ENCODE measurements at places on chromosomes 1 and 21.

DNA sequence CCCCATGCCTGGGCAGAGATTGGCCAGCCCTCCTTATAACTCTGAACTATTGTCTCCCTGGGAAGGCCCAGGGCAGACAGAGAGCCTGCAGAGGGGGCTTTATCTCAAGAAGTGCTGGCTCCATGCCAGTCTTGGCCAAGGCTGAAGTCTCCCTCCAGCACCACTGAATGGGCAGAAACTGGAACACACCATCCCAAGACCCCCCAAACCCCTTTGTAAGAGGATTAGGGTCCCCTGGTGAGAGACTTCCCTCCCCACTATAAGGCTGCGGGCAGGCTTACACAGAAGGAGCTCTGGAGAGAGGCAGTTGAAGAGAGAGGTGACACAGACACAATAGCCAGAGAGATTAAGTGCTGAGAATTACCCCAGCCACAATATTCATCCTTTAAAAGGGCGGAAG, 97.2 kb downstream of the NAV1 start:
- DNase-seq = no peak

DNA sequence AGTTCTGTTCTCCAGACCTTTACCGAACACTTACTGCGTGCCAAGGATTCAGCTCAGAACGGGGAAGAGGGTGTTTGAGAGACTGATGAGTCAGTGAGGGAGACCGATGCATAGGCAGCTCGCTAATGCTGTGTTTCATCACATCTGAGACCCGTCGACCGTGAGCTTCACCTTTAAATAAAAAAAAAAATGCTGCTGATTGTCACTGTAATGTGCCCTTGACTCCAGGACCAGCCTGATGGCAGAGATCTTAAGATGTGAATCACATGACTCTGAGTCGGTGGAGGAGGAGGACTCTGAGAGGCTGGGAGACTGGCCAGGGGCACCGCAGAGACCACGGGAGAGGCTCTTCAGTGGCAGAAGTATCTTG, 28.8 kb downstream of the SPSB1 start:
- DNase-seq = no peak

DNA sequence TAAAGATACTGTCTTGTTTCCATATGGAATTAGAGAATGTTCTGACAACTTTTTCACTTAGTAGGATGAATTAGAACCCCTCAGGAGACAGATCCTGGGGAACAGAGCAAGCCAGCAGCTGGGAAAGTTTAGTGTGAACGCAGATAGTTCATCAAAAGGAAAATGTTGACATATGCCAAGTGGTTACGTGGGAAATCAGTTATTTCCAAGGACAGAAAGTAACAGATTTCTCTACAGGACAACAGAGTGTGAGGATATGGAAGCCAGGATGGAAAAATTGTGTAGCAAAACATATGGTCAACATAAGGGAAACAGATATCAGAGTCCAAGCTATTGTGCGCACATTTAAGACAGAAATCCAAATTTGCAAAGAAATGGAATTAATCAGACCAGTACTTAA, 419.5 kb downstream of the LRRIQ3 start:
- no peak for DNase-seq

DNA sequence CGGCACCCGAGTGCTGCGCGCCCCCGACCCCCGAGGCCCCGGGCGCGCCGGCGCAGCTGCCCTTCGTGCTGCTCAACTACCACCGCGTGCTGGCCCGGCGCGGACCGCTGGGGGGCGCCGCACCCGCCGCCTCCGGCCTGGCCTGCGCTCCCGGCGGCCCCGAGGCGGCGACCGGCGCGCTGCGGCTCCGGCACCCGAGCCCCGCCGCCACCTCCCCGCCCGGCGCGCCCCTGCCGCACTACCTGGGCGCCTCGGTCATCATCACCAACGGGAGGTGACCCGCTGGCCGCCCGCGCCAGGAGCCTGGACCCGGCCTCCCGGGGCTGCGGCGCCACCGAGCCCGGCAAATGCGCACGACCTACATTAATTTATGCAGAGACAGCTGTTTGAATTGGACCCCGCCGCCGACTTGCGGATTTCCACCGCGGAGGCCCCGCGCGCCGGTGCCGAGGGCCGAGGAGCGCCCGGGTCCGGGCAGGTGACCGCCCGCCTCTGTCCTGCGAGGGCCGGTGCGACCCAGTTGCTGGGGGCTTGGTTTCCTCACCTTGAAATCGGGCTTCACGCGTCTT, 49.0 kb downstream of the SIM2 start:
- DNase-seq = no peak

DNA sequence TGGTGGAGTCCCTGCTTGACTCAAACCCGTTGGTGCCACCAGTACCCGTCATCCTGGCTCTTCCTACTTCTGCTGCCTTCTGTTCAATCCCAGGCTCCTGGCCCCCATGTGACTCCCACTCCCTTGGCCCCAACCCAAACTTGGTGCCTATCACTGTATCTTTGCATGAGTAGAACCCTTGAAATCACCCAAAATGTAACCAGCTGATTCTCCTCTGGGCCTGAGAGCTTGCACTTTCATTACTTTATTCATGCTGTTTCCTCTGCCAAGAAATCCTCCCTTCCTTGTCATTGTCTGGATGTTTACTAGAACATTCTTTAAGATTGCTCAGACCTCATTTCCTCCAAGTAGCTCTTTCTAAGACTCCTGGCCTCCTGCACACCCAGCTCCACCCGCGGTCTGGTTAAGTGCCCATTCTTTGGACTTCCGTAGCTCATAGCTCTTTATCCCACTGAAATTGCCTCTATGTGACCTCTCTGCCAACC, 15.7 kb downstream of the PTAFR start:
- DNase-seq = no peak

GRCh38 chr21:26425576-26425975, 147.5 kb downstream of the CYYR1 start:
- no peak for DNase-seq

GRCh38 chr1:235942979-235943575, 76.4 kb upstream of the LYST start:
- no peak for DNase-seq

- no peak for DNase-seq
These were observed 81.9 kb downstream of the GALNT2 start for GRCh38 chr1:230148768-230149469.

GRCh38 chr1:114154963-114155322, 1.3 kb upstream of the SYT6 start:
- no peak for DNase-seq

DNA sequence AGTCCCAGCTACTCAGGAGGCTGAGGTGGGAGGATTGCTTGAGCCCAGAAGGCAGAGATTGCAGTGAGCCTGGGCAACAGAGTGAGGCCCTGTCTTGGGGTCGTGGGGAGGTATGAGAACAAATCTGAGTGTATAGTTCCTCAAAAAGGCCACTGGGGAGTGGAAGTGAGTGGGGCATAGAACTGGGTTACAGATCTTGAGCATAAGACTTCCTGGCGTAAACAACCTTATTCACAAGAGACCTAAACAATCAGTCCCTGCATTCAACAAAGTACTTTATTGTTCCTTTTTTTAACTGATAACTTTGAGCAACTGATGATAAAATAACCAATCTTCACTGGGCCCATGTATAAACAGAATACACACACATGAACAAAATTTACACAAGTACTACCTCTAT, 72.7 kb upstream of the MUTYH start:
- DNase-seq = no peak

DNA sequence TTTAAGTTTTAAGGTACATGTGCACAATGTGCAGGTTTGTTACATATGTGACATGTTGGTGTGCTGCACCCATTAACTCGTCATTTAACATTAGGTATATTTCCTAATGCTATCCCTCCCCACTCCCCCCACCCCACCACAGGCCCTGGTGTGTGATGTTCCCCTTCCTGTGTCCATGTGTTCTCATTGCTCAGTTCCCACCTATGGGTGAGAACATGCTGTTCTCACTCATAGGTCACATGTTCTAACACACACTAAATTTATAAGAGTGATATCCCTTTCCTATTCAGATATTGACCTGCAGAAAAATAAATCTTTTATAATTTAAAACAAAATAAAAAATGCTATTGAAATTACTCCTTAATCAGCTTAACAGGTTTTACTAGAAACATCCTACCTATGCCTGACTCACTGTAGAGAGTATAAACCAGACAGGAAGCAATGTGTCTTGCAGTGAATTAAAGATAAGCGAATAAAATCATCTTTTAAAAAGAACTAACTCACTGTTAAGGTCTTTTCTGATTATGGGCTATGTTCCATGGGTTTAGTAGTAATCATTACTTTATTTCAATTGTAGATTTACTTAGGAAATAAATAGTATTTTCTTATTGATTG, 82.0 kb upstream of the DPH5 start:
- no peak for DNase-seq

GRCh38 chr1:61295818-61296537, 213.6 kb downstream of the NFIA start:
- no peak for DNase-seq

DNA sequence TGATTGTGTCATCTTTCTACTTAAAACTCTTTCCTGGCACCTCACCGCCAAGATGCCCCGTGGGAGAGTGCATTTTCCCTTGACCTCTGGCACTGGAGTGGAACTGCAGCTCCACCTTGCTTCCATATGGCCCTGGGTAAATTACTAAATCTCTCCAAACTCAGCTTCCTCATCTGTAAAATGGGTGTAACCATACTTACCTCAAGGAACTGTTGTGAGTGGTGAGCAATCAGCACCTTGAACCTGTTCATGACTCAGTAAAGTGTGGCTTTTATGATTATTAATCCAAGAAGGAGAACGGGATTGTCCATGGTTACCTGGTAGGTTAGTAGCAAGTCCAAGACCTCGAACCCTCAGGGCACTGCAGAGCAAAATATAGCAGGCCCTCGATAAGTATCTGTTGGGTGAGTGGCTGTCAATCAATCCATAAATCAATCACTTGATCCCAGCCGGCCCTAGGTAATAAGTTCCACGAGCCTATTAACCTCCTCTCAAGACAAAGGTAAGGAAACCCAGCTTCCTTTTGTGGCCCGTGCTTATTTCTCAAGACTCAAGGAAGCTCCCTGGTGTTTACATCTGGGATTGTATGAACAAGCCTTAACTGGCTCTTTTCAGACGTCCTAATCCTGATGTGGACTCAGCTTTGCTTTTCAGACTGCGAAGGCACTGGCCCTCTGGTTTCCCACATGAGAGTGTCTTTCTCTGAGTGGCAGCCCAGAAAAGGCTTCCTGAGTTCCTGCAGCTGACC, 114.0 kb upstream of the GJB5 start:
- DNase-seq = no peak

DNA sequence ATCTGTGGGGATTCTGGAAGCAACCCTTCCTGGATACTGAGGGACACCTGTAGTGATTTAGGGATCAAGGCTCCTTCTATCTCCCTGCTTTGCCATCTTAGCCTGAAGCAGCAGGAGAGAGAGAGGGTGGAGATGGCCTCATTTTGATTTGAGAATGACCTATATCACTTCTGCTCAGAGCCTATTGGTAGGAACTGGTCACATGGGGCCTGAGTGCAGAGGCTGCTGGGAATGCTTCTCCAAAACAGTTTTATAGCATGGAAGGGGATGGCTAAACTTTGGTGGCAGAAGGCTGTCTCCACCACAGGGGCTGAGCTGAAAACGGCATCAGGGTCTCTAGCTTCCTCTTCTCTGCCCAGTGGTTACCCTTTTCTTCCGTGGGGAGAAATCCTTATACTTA, 105.8 kb downstream of the TBX19 start:
- no peak for DNase-seq

GRCh38 chr21:44710756-44711326, 531 bp downstream of the TSPEAR start:
- DNase-seq = no peak

DNA sequence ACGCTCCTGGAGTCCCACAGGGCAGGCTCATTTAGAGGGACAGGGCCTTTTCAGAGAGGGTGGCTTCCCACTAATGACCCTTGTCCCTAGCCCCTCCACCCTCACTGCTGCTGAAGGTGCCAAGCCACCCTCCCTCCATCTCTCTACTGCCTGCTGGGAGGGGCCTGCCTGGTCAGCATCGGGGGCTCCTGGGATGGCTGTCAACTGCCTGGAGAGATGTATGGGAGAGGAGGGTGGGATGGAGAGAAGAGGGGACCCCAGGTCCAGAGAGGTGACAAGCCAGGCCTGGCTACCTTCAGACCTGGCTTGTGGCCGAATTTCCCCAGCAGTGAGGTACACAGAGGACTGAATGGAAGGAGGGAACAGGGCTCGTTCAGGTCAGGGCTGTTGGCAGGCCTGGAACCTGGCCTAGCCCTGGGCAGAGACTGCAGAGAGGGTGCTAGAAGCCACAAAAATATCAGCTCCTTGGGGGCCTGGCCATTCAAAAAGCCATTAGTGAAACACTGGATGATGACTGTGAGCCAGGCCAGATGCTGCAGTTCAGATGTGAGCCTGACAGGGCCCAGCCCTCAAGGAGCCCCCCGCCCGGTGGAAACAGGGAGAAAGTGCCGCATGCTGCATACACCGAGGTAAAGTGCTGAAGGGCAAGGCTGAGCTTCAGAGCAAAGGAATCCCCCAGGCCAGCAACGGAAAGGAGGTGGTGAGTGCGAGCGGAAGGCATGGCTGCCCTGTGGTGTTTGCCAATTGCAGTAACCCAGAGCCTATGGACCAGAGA, 20.0 kb downstream of the MMEL1 start:
- no peak for DNase-seq

DNA sequence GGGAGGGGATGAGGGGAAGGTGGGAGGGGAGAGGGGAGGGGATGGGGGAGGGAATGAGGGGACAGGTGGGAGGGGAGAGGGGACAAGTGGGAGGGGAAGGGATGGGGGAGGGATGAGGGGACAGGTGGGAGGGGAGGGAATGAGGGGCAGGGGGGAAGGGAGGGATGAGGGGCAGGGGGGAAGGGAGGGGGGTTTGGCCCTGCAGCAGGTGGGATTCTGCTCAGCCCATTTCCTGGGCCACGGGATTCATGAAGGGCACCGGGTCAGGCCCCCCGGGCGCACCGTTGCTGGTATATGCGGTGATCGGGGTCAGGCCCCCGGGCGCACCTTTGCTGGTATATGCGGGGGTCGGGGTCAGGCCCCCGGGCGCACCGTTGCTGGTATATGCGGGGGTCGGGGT, 15.1 kb upstream of the SAMD11 start:
- no peak for DNase-seq

- DNase-seq = no peak
These were observed 91.9 kb upstream of the COG2 start for GRCh38 chr1:230550428-230550827.

DNA sequence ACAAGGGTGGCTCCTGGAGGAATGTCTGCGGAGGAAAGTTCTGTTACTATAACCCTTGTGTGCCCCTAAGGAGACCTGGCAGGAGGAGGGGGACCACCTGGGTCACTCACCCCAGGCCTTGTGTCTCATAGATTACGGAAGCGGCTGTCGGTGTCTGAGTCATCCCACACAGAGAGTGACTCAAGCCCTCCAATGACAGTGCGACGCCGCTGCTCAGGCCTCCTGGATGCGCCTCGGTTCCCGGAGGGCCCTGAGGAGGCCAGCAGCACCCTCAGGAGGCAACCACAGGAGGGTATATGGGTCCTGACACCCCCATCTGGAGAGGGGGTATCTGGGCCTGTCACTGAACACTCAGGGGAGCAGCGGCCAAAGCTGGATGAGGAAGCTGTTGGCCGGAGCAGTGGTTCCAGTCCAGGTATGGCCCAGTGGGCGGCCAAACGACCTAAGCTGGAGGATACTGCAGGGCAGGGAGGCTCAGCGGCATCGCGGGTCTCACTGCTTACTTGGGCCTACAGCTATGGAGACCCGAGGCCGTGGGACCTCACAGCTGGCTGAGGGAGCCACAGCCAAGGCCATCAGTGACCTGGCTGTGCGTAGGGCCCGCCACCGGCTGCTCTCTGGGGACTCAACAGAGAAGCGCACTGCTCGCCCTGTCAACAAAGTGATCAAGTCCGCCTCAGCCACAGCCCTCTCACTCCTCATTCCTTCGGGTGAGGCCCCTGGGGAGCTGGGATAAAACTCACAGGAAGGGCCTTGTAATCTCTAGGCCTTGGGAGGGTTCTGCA, 101.4 kb downstream of the PIK3R3 start:
- no peak for DNase-seq

- DNase-seq = no peak
These were observed 15.4 kb upstream of the LSS start for GRCh38 chr21:46243960-46244361.
